Activated T-helper 2 cell treated with anti-CD3 and anti-CD28 coated beads, Interferon-gamma antibody, Interleukin-2, Interleukin-4, amounts not matched to agents 10 μg/mL and 5 μg/mL and 100 μg/mL, durations not matched to agents 14 hours and 24 hours and 36 hours (primary cell): ENCODE measurements at places on chromosomes 6 and 20. TPM values are rescaled to one million over a fixed set of nuclear protein-coding genes. Genes with fewer than 3 reads are reported as not detected.

Gene RIPPLY2
- total RNA-seq, result not detected in 2 replicates

Gene SNTA1
- 1.1 and 1.6 TPM in 2 replicates for total RNA-seq

Gene ARHGAP40
- total RNA-seq, result not detected in 2 replicates

Gene TRIM10
- total RNA-seq, result 0.09 TPM in 1 of 2 replicates, not detected in the other

Gene PRDM1
- 49.1 and 52.3 TPM in 2 replicates for total RNA-seq

Gene ELOVL4
- total RNA-seq, result 0.76 and 0.98 TPM in 2 replicates

Gene FAM83B
- not detected in 2 replicates for total RNA-seq

Gene AGPAT4
- 7.3 and 7.5 TPM in 2 replicates for total RNA-seq

Gene GJE1
- total RNA-seq, result not detected in 2 replicates

- DNase-seq, result no peak
Measured at GRCh38 chr20:61356196-61356595, 104.1 kb downstream of the CDH4 start.

GRCh38 chr6:90695316-90695715, 108.4 kb upstream of the MAP3K7 start:
- DNase-seq, result no peak

GRCh38 chr6:101011186-101011585, 130.1 kb upstream of the ASCC3 start:
- DNase-seq, result no peak

DNA sequence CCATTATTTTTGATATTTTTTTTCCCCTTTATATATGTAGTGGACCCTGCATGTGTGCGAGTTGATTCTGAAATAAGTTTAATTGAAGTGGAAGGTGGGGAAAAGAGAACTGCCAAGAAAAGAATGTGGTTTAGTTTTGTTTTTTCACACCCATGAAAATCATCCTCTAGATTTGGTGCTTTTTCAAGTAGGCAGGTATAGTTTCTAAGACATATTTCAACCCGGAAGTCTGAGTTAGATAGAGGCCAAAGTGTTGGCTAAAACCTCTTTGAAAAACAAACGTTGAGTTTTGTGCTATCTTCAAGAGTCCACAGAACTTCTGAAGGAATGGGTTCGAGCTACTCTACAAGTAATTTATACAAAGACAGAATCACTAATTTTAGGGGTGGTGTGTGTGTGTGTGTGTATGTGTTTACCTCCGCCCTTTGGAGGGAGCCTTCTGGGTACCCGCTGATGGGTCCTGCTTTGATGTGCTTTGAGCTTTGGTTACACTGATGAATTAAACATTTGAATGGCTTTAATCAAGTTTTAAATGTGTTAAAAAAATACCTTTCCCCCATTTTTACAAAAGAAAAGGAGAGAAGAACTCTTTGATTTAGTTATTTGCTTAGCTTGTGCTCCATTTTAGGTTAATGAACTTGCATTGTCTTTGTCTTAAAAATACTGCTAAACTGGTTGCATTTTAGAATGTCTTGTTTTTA, 2.5 kb downstream of the RREB1 start:
- no peak for DNase-seq

GRCh38 chr20:38581013-38581412, at the start of gene ADIG:
Gene ADIG (plus strand): TSS chr20:38581197. CDS start chr20:38581251, 54 bp downstream.
- DNase-seq, result no peak

DNA sequence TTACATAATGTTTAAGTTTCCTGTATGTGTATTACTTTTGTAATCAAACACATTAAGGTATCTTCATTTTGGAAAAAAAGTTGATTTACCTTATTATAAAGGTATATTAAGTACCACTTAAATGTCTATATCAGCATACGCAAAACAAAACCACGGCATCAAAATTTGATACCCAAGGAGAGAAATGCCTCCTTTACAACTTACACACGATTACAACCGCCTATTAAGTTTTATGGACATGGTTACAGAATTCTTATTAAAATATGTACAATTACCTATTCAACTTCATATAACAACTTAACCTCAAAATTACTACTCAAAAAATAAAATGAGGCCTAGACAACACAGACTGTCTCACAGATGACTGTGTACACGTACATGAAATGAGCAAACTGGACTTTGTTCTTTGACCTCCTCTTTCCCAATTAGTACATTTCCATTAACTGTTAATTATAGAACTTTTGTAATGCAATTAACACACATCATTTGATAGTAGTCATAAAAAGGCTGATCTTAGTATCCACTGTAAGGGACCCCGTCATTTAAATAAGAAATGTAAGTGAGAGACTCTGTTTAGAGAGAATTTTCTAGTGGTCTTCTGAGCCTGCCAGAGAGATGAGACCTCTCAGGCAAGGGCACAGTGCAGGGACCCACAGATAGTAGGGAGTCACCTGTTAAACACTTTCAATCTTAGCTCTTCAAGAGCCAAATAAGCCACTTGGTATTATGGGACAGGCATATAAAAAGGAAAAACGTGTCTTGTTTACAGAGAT, 2.5 kb downstream of the DIDO1 start:
- DNase-seq, result no peak

GRCh38 chr20:9103955-9104354, 35.1 kb downstream of the PLCB4 start:
- DNase-seq, result no peak

GRCh38 chr6:21500314-21501020, 93.1 kb upstream of the SOX4 start:
- DNase-seq, result no peak

DNA sequence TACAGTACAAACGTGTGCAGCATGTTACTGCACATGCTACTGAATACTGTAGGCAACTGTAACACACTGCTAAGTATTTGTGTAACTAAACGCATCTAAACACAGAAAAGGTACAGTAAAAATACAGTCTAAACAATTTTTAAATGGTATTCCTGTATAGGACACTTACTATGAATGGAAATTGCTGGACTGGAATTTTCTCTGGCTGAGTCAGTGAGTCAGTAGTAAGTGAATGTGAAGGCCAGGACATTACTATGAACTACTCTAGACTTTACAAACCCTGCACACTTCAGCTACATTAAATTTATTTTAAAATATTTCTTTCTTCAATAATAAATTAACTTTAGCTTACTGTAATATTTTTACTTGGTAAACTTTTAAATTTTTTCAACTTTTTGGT, 225.0 kb upstream of the TENT5A start:
- DNase-seq, result no peak

GRCh38 chr6:1789092-1789491, 179.4 kb downstream of the FOXC1 start:
- no peak for DNase-seq

GRCh38 chr6:32271429-32271828, 47.6 kb upstream of the NOTCH4 start:
- no peak for DNase-seq
